Effector memory CD8-positive, alpha-beta T cell (primary cell): ENCODE measurements at places on chromosomes 6 and 20.

- DNase-seq, result no peak
These were observed 33.9 kb upstream of the PTPRK start for GRCh38 chr6:128554302-128554701.

DNA sequence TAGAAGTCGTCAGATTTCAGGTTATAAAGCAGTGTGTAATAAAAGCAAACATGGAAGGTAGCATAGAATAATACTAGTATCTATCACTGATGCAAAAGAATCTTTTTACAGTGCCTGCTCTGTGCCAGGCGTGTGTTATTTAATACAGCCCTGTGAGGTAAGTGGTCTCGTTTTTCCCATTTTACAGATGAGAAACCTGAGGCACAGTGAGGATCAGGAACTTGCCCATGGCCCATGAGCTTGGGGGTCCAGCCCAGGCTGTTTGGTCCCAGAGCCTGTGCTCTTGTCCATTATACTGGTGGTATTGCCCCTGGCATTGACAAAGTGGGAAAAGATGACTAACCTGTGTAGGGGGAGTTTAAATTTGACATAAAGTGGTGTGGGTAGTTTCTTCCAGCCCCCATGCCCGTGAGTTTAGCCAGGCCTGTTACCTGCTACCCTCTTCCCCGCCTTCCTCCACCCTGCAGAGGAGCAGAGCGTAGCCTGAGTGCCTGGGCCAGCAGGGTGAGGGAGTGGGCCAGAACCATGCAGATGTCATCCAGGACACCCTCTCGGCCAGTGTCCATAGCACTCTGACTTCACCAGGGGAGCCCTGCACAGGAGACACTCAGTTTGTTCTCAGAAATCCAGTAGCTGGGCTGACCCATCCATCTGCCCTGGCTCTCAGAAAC is 16.6 kb downstream of the WRNIP1 start:
- no peak for DNase-seq

- no peak for DNase-seq
These were observed 525 bp upstream of the MAK start for GRCh38 chr6:10838794-10839333.

DNA sequence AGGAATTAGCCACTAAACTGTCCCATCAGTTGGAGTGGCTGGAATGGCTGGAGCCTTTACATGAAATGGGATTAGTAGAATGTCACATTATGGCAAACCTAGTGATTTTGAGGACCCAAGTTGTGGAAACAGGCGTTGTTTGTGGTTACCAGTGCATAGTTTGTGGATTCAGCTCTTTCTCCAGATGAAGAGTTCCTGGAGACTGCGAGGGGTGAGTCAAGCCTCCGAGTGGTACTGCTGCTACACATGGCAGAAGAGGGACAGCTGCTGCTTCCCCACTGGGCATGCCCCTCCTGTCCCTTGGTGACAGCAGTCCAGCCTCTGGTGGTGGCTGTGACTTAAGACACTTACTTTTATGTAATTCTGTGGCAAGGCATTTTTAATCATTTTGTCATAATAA is 94.2 kb upstream of the SCP2D1 start:
- DNase-seq, result no peak

DNA sequence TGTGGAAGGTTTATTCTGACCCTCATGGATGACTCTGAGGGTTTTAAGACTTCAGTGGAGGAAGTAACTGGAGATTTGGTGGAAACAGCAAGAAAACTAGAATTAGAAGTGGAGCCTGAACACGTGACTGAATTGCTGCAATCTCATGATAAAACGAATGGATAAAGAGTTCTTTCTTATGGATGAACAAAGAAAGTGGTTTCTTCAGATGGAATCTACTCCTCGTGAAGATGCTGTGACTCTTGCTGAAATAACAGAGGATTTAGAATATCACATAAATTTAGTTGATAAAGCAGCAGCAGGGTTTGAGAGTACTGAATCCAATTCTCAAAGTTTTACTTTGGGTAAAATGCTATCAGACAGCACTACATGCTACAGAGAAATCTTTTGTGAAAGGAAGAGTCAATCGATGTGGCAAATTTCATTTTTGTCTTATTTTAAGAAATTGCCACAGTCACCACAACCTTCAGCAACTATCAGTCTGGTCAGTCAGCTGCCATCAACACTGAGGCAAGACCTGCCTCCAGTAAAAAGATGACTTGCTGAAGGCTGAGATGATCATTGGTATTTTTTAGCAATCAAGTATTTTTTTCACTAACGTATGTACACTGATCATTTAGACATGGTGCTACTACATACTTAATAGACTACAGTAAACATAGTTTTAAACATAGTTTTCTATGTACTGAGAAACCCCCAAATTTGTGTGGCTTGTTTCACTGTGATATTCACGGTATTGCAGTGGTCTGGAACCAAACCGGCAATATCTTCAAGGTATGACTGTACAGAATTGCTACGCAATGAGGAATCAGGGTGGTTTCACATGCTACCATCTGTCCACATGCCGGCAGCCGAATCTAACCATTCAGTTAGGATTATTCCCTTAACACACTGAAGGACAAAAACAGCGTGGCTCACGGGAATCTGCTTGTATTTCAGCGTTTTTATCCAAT is 149.0 kb downstream of the MYB start:
- no peak for DNase-seq

DNA sequence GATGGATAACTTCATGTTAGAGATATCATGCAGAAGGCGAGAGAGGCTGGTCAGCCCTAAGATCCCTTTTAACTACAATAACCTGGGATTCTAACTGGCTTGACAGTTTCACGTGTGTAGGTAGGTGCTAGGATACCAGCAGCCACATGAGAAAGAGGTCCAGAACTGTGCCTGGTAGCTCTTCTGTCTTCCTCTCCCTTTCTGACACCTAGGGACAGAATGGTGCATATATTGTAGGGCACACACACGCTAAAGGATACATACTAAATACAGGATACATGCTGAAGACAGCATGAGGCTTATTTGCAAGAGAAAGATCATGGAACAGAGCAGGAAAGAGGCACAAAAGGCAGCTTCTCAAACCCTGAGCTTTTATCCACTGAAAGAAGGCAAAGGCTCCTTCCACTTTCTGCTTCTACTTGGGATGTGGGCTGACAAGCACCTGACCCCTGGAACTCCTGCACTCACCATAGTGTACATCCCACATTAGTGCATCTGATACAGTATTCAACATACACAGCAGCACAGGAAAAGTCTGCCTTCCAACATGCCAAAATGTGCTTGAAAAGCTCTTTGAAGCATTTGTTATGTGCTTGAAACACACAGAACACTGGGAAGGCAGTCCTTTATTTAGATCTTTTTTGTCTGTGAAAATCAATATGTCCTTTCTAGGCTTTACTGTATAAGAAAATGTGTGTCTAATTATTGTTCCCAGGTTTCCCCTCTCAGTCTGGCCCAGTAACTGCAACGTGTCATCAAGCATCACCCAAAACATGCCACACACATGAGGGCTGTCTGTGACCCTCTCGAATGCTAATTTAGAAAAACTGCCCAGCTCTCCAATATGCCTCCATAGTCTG is 3.2 kb downstream of the SLC22A23 start:
- DNase-seq, result no peak

DNA sequence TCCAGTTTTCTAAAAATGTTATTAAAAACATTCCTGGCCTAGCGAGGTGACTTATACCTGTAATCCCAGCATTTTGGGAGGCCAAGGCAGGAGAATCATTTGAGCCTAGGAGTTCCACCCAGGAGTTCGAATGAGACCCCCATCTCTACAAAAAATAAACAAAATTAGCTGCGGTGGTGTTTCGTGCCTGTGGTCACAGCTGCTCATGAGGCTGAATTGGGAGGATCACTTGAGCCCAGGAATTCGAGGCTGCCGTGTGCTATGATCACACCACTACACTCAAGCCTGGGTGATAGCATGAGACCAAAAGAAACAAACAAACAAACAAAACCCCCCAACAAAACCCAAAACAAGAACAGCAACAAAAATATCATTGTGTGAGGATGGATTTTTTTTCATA is 19.8 kb upstream of the POLR1H start:
- DNase-seq, result no peak

GRCh38 chr6:21100991-21101390 is 492.6 kb upstream of the SOX4 start:
- no peak for DNase-seq

DNA sequence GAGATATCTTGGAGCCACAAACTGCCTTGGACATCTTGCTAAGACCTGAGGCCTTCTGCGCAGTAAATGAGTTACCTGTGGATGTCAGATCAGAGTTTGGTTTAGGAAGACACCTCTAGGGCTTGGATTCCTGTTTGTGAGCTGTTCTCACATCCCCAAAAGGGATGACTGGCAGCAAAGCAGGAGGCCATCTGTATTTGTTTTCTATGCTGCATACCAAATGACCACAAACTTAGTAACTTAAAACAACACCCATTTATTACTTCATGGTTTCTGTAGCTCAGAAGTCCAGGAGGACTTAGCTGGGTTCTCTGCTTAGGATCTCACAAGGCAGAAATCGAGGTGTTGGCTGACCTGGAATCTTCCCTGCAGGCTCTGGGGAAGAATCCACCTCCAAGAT is 116.7 kb downstream of the UNC5CL start:
- DNase-seq, result no peak

GRCh38 chr6:11315743-11316437 is 83.4 kb upstream of the NEDD9 start:
- no peak for DNase-seq

- no peak for DNase-seq
These were observed 39.5 kb downstream of the ASXL1 start for GRCh38 chr20:32397567-32398084.

GRCh38 chr6:12592634-12593033 is 123.9 kb upstream of the PHACTR1 start:
- DNase-seq, result no peak

GRCh38 chr6:97658090-97658489 is 375.1 kb upstream of the MMS22L start:
- DNase-seq, result no peak

GRCh38 chr20:31608251-31608945 is 3.3 kb downstream of the ID1 start:
- no peak for DNase-seq
